ENCODE measurements at places on chromosomes 2 and 18.
A peak's percentile ranks its signal among the peaks of the same experiment; 100 is the strongest.

- DNase-seq, result no peak
- no peak overlapping the region for H3K4me3 ChIP-seq
- no peaks in the 10 kb centered on the region for H3K27me3 ChIP-seq
- no peaks in the 10 kb centered on the region for H3K36me3 ChIP-seq
- no peak overlapping the region for H3K27ac ChIP-seq
Observed at GRCh38 chr2:226380679-226381078, 418.9 kb downstream of the IRS1 start.

DNA sequence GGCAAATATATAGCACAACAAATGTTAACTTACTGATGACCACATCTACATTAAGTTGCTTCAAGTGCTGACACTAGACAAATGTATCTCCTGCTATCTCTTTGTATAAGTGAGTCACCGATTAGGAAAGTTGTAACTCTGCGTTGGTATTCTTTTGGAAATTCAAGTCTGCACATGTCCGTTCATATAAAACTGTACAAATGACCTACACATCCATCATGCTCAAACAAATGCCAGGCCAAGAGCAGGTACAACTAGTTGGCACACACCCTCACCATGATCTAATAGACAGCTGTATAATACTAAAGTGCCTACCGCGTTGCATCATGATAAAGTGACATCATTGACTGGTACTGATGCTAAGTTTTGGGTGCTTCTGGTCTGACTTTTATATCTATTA, 141.1 kb downstream of the RBMS1 start:
- no peaks in the 10 kb centered on the region for H3K4me1 ChIP-seq
- no peak for DNase-seq
- H3K36me3 ChIP-seq, result no peaks in the 10 kb centered on the region
- H3K27me3 ChIP-seq, result no peaks in the 10 kb centered on the region
- no peak overlapping the region for H3K4me3 ChIP-seq

DNA sequence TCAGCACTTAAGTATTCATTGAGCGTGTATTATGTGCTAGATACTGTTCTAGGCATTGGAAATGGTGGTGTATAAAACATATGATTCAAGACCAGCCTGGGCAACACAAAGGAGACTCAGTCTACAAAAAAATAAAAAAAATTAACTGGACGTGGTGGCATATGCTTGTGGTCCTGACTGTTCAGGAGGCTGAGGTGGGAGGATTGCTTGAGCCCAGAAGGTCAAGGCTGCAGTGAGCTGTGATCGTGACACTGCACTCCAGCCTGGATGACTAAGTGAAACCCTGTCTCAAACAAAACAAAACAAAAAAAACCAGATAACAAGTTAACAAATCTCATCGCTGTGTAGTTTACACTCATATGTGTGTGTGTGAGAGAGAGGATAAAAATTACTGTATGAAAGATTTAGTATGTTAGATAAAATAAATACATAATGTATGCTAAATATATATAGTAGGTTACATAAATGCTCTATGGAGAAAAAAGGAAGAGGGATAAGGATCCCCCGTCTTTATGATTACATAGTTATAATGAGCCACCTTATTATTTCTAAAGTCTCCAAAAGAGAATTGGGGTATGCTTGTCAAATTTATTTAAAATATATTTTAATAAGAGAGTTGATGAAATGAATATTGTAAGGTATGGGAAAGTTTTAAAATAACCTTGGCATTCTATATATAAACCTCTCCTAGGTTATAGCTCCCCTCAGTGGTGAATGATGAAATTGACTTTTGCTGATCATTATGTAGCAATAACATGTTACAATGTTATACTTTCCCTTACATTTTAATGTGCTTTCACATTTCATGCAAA, 69.2 kb downstream of the EHBP1 start:
- H3K4me3 ChIP-seq, result no peak overlapping the region
- H3K27me3 ChIP-seq, result no peaks in the 10 kb centered on the region
- DNase-seq, result peak; percentile 18

GRCh38 chr2:9360701-9361100, 62.6 kb downstream of the ITGB1BP1 start:
- H3K36me3 ChIP-seq, result no peaks in the 10 kb centered on the region
- no peak overlapping the region for H3K27ac ChIP-seq
- DNase-seq, result no peak
- no peak overlapping the region for H3K4me3 ChIP-seq
- no peaks in the 10 kb centered on the region for H3K4me1 ChIP-seq
- peaks cover 11% of the 10 kb centered on the region for H3K27me3 ChIP-seq

Measured in K562 (cell line).